ENCODE measurements at places on chromosomes 12 and 14.

DNA sequence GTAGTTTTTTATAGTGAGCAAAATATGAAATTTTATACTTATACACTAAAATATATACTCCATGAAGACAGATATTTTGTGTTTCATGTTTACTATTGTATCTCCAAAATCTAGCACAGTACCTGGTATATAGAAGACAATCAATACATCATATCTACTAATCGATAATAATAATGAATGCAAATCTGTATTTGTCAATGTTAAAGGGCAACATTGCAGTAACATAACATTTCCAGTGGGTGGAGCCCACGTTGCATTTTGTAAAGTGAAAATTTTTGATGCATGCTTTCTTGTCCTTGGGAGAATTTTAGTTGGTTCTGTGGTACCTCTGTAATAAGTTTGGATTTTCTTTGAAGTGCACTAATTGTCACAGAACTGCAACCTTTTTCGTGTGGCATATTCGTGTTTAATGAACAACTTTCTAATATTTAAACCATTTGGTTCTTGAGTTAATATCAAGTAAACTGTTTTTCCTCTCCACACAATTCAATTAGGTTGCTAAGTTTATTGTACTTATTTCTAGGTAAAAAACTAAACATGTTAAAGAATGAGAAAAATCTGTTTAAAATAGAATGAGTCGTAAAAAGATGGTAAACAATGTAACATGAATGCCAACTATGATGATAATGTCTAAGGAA lies 47.4 kb downstream of the AVPR1A start:
- DNase-seq, result no peak

GRCh38 chr12:41972598-41972997 lies 172.1 kb downstream of the GXYLT1 start:
- no peak for DNase-seq

DNA sequence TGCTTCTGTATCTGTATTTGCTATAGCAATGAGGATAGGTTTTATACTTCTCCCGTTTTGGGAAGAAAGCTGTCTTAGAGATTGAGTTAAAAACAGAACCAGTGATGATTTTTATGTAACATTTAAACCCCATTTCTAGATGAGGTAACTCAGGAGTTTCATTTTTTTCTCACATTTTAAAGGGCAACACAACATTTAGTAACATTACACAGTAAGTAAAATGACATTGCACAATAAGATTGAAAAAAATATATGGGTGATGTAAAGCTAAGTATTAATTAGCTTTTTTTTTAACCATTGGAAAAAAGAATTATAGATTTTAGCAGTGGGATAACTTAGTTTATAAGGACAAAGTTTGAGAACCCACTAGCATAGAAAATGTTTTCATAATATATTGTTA lies 25.2 kb upstream of the SCFD1 start:
- DNase-seq, result no peak

DNA sequence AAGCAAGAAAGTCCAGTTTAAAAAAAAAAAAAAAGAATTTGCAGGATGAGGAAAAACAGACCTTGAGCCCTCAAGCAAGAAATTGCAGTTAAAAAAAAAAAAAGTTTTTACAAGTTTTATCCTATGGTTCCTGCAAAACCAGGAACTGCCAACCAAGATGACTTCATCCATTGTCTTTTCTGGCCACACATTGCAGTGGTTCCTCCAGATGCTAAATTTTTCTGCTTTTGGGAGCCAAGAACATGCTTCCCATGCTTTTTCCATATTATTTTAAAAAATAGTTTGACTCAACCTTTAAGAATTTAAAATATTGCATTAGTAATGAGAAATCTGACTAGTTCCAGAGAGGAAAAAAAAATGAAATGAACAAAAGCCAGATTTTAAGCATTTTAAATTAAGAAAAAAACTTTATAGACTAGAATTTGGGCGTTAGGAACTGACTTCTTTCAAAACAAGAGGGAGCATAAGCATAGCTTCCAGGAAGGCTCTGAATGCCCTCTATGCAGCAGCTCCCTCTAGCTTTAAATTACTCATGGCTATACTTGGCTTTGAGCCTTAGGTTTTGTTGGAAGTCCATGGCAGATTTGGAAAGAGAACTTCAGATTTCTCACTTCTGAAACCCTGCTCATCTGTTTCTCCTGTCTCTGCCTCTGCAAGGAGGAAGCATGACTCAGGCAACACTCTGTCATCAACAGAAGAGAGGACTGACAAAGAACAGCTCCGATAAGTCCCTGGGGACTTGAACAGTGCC lies 124.5 kb downstream of the GPR65 start:
- DNase-seq, result no peak

GRCh38 chr12:94074980-94075629 lies 73.3 kb upstream of the PLXNC1 start:
- no peak for DNase-seq

GRCh38 chr12:78220811-78221210 lies 390.1 kb downstream of the NAV3 start:
- DNase-seq, result no peak

GRCh38 chr12:6840761-6841515 lies at the start of gene GNB3:
Gene GNB3 (plus strand): TSS chr12:6840925. CDS start chr12:6841288, 363 bp downstream.
- no peak for DNase-seq

All from stimulated activated naive CD4-positive, alpha-beta T cell (primary cell).